ENCODE measurements at places on chromosomes 7 and 10.

DNA sequence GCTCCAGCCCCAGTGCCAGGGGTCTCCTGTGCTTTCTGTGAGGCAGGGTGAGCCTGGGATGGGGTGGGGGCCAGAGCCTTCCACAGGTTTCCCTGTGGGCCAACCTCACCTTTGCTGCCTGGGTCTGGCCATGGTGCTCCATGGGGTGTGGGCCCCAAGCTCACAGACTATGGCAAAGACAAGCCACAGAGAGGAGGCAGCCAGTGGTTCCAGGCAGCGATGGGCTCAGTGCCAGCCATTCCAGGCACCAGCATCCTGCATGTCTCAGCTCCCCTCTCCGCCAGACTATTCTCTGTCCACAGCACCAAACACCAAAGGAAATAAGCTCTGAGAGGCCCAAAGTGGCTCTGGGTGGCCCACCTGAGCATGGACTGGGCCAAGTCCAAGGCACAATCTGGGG lies 133.5 kb downstream of the PTPN20 start:
- no peak for DNase-seq

DNA sequence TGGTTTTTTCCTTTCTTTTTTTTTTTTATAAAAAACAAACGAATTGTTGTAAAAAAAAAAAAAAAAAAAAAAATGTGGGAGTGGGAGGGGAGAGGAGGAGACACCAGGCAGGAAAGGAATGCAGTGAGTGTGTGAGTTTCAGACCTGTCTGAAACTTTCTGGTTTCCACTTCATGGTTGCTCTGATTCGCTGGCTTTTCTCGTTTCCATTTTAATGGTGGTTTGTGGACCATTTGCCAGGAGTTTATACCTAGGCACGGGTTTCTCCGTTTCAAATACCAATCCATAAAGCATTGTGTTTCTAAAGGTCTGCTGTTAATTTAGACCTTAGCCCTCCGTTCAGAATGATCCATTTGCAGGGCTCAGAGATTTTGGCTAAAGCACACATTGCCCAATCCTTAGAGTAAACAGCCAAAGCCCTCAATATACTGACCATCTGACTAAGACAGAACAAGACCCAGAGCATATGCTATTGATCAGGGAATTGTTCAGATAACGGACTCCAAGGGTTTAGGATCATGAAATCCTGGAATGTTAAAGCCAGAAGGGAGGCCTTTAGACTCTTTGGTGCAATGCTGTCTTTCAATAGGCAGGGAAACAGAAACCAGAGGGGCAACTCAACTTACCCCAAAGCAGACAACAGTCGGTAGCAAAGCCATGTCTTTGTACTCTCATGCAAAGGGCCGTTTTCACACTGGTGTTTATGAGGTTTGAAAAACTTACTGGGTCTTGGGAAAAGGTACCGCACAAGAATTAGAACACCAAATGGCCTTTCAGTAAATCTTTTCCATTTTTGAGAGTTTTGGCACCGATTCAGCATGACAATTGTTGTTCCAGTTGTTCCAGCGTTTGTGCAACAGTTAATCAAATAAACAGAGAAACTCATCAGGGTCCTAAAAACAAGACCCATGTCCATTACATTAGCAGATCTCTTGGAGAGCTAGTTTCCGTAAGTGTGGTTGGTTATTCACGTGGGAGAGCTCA lies 94.3 kb upstream of the AGBL3 start:
- DNase-seq: peak; percentile 30

DNA sequence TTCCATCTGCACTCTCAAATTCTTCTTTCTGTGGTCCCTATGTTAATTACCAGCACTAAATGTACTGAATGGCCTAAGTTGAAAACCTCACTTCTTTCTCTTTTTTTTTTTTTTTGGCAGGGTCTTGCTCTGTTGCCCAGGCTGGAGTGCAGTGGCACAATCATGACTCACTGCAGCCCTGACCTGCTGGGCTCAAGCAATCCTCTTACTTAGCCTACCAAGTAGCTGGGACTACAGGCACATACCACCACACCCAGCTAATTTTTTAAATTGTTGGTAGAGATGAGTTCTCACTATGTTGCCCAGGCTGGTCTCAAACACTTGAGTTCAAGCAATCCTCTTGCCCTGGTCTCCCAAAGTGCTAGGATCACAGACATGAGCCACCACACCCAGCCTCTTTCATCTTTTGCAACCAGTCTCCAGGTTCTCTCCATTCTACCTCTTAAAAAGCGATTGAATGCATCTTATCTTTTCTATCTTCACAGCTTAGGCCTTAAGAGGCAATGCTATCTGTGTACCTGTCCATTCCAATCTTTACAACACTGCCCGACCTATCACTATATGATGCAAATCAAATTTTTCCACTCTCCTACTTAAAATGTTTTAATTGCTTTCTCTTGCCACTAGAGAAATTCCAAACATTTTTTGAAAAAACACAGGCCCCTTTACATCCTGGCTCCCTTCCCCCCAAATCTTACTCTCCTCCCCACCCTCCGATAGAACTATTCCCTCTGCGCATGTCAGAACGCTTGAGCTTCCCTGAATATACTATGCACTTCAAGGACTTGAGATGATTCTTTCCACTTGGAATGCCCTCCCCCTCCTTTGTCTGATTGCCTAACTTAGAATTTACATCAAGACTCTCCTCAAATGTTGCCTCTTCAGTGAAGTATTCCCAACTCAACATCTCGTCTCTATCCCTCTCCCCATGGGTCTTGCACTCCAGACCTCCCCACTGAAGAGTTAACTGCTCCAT lies 6.0 kb downstream of the ICA1 start:
- DNase-seq: no peak

- DNase-seq: no peak
Measured at GRCh38 chr7:115516341-115516740, 514.2 kb downstream of the TFEC start.

DNA sequence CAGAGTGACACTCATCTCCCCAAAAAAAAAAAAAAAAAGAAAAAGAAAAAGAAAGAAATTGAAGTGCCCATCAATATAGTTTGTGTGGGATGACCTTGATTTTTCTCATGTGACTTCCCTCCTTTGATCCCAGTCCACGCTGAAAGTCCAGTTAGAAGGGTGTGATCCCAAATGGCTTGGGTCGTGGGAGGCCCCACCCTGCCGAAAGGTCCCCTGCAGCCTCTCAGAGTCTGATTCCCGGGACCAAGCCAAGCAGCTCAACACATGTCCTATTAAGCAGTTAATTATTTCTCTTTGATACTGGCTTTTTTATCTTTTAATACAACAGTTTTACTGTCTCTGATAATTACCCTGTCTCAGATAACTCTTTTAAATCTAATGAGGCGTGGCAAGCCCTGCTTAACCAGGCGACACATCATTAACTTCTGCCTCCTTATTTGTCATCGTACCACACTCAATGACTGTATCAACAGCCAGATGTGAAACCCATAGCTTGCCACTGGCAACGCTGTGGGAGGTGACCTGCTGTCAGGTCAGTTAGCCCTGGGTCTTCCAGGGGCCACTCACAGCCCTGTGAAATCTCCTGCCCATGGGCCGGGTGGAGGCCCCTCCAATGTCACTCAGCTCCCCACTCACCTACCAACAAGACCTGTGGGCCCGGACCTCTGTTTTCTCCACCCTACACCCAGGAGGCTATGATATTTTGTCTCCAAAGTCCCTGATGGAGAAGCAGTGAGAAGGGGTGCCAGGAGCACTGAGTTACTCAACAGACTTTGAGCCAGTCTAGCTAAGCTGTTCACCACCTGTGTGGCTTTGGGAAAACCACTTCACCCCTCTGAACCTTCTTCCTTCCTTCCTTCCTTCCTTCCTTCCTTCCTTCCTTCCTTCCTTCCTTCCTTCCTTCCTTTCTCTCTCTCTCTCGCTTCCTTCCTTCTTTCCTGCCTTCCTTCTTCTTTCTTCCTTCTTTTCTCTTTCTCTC lies 110.0 kb upstream of the SFMBT2 start:
- no peak for DNase-seq

- DNase-seq: no peak
Measured at GRCh38 chr7:157668221-157668883, 331.5 kb downstream of the DNAJB6 start.

DNA sequence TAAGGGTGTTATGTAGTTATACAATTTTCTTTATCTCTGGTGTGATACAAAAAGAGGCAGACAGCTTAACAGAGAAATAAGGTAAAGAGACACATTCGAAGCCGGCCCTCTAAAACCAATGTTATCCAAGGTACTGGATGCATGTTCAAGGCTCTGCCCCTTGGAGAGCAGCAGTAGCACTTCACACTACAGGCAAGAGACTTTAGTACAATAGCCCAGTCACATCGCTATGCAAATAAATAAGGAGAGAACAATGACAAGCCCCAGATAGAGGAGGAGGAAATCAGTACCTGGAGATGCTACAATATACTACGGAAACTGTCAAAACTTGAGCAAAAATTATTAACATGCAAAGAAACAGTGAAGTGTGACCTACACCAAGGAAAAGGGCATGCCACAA lies 111.1 kb downstream of the ITGB1 start:
- no peak for DNase-seq

GRCh38 chr7:118076564-118076963 lies 107.4 kb upstream of the LSM8 start:
- no peak for DNase-seq

- no peak for DNase-seq
Measured at GRCh38 chr7:96495751-96496216, 173.9 kb upstream of the SLC25A13 start.

- DNase-seq: peak; percentile 91
Measured at GRCh38 chr7:100865938-100866728, 1.1 kb upstream of the TRIP6 start.

GRCh38 chr10:4725917-4726606 lies 99.9 kb upstream of the AKR1E2 start:
- peak; percentile 35 for DNase-seq

DNA sequence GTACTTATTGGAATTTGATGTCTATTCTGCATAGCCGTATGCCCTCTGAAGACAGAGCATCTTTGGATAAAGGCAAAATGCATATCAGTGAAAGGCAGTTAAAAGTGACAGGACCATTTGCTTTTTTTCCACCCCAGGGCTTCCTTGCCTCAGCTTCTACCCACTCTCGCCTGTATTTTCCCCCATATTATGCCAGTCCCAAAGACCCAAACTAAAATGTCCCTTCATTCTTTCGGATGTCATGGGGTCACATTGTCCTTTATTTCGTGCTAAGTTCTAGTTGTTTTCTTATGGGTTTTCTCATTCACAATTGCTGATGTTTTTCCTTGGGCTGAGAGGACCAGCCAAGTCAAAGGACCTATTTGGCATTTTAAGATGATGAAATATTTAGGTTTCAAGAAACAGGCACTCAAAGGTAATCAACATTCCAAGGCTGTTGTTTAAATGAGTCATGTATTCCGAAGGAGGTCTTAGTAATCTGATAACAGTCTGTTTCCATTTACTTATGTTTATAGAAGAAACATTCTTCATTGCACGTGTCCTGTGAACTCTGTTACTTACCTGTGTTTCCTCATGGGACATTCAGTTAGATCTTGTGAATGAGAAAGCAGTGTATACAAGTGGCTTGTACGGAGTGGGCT lies 74.1 kb downstream of the DNAH11 start:
- DNase-seq: peak; percentile 51

DNA sequence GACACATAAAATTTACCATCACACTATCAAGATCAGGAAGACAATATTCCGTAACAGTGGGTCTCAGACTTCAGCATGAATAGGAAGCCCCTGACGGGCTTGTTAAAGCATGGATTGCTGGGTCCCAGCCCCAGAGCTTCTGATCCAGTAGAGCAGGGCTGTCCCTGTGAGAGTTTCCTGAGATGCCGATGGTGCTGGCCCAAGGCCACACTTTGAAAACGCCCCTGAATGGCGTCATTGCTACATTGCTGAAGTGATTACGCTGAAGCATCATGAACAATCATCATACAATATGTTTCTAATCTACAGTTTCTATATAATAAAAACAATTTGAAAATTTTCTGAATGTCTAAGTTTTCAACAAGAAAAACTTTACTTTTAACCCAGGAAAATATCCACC lies 38.0 kb upstream of the TMEM72 start:
- DNase-seq: no peak

DNA sequence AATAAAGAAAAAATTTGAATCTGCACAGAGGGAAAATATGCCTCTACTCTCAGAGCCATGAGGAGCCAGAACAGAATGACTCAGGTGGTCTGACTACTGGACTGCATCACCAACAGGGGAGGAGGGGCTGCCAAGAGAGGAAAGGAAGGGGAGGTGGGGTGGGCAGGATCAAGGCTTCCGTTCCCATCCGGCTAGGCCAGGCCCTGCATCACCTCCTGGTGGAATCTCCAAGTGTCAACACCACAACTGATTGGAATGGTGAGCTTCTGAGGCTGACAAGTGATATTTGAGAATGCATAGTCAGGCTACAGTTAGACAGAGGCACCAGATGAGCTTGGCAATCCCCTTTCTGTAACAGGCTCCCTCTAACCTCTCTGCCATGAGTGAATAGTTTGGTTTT lies 10.4 kb upstream of the GPR26 start:
- no peak for DNase-seq

GRCh38 chr7:151680810-151681209 lies 161.1 kb upstream of the RHEB start:
- DNase-seq: no peak

DNA sequence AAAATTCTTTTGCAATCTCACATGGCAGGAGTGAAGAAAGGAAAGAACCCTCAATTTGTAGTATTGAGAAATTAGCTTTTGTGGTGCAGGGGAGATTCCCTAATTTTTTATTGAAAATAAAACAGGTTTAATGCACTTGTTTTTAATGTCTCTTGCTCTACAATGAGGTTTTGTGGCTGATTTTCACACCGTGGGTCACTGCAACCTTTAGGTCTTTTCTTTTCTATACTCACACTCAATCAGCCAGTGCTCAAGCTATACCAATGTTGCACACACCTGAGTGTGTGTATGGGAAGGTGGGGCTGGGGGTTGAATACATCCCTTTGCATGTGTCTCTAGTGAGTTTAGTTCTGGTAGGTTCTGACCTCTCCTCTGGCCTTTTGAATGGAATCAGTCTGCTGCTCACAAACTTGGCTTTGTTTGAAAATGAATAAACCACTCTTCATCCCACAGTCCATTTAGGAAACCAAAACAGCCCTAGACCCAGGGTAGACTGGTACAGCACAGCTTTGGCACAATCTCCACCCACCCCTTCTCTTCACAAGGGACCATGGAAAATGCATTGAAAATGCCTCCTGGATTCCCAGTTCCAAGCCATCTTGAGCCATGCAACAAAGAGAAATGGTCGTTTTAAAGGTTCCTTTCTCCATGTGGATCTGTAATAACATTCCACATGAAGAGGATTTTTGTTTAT lies 411.5 kb downstream of the SFMBT2 start:
- DNase-seq: no peak

DNA sequence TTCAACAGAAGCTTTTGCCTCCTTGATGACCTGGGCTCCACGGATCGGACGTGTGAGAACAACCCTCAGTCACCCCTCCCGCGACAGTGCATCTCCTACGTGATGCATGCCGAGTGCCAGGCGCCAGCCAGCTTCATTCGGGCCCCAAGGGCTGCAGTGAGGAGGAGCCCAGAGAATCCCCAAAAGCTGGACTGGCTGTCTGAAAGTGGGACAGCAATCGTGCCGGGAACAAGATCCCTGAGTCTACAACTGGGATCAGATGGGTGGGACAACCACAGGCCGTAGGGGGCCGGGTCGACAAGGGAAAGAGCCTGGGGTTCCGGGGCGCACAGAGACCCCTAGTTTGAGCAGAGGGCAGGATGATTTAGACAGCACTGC lies 27.2 kb downstream of the EBF3 start:
- DNase-seq: no peak

GRCh38 chr7:116671681-116672595 lies at the start of gene MET:
Gene MET (plus strand): TSS chr7:116672196. CDS start chr7:116699085, 26,889 bp downstream.
- peak; percentile 85 for DNase-seq

All from urothelium cell line (cell line).